ENCODE measurements at places on chromosomes 16 and 17.

- no peak for DNase-seq
These were observed 20.7 kb downstream of the TRAP1 start for GRCh38 chr16:3696425-3697218.

DNA sequence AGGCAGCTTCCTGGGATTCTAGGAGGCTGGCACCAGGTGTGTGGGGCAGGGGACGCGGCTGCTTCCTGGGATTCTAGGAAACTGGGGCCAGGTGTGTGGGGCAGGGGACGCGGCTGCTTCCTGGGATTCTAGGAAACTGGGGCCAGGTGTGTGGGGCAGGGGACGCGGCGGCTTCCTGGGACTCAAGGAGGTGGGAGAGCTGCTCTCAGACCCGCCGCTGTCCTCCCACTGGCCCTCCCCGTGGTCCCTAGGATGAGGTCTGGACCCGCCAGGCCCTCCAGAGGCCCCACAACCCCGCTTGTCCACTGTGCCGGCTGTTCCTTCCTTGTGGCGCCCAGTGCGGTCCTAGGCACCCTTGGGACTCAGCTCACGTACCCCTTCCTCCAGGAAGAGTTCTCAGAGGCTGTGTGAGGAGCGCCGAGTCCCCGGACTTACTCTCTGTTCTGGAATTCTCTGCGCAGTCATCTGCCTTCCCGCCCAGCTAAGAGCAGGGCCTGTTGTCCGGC, 565 bp downstream of the DPEP1 start:
- no peak for DNase-seq

DNA sequence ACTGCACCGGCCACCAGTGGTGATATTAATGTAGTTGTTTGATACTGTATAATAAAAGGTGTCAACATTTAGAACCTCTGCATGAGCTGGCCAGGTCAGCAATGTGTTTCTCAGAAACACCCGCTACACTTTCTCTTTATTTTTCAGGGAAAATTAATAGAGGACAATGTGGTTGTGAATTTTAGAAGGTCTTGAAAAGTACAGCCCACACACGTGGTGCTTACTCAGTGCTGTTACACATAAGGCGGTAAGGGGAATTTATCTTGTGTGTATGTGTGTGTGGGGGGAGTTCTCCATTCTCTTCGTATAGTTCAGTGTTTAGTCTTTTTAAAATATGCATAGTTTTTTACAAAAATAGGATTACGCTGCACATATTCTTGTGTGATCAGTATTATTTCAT, 4.4 kb upstream of the ZFP1 start:
- DNase-seq, result no peak

DNA sequence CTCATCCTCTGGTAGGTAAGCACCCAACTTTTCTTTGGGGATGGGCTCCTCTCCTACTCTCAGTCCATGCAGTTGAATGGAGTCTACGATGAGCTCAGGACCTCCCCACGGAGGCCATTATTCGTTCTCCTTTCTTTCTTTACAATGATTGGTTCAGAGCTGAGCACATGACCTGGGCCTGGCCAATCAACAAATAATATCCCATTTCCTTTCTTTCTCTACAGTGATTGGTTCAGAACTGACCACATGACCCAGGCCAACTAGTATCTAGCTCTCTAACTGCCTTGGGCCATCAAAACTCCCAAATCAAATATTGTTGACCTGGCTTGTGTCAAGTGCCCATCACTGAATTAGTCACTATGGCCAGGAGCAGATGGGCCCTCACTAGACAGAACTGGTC, 129.2 kb downstream of the USP31 start:
- DNase-seq, result no peak

GRCh38 chr16:77331043-77331442, 103.8 kb downstream of the ADAMTS18 start:
- DNase-seq, result no peak

DNA sequence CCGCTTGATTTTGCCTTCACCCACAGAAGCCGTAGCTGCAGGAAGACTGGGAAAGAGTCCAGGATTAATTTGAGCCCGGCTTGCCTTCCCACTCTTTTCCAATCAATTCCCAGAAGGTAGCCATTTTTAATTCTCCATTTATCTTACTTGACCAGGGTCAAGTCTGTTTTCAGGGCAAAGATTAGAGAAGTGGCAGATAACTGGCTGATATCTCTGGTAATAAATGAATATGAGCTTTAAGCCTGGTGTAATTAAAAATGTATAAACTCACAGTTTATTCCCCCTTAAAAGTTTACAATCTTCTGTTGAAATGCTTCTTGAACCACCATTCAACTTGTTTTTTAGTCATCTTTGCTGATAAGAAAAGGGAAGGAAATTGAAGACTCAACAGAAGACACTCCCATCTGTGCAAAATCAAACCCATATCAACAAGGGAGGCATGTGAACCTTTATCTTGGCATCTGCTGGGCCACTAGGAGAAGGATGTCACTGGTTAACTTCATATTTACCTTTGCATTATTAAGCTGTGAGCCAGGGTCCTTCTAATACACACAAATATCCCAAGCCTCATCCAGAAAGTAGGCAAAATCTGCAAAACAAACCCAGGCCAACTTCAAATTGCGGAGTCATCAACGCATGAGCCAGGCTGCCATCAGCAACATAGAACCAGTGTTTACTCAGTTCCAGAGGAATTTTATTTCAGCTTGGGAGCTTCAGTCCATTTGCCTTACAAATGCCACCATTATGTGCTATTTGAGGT, 314.6 kb upstream of the MAF start:
- DNase-seq, result no peak

- DNase-seq, result no peak
These were observed 184.7 kb downstream of the COPRS start for GRCh38 chr17:31674305-31674704.

DNA sequence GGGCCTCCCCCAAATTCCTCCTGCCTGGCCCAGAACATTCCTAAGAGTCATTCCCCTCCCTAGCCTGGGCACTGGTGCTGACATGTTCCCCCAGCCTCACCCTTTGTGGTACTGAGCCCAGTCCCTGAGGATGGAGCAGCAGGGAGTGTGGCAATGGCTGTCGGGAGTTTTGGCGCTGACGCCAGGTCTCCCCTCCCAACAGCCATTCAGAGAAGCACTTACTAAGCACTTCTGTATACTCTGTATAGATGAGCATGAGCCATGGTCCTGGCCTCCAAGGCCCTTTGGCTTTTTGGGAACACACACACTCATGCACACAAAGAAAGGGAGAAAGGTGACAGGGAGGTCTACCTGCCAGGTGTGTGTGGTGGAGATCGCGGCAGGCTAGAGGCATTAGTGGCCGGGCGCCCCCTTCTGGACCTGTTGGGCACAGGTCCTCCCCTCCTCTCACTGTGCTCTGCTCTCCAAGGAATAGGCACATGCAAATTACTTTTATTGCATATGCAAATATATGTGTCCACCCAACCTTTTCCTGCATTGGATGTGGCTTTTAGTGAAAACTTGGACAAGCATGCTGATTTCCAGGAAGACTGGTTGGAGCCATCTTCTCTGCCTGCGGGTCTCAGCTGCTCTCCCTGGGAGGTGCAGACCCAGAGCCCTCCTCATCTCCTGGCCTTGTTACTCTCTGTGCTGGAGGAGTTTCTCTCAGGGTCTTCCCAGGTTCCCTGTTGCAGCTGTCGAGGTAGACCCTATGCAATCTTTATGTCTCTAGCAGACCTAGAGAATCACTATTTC, 17.4 kb upstream of the C17orf107 start:
- peak; percentile 62 for DNase-seq

DNA sequence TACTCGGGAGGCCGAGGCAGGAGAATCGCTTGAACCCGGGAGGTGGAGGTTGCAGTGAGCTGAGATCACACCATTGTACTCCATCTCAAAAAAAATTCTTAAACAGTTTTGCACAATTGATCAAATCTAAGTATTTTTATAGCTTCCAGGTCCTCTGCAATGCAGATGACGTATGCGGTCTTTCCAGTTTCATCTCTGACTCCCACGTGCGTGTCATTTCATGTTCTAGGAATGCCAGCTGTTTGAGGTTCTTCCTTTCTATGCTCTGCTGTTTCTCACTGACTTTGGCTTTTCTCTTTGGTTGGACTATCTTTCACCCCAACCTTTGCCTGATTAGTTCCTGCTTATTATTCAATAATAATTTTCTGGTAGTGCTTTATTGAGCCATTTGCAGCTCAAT, 16.2 kb downstream of the CHP2 start:
- no peak for DNase-seq

DNA sequence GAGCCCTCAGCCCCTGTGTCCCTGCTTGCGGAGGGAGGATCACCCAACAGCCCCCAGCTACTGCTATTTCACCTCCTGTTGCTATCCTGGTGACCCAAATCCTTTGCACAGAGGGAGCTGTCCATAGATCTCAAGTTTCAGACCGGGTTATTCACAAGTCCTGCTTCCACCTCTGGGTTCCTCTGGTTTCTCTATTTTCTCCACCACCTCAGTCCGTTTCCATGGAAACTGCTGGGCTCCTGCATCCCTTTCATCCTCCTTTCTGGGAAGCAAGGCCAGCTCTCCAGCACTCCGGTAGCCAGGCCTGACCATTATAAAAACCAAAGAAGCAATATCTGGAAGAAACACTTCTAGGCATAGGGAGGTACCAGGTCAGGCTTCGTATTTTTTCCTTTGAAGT, 4.8 kb upstream of the CALB2 start:
- DNase-seq, result no peak

DNA sequence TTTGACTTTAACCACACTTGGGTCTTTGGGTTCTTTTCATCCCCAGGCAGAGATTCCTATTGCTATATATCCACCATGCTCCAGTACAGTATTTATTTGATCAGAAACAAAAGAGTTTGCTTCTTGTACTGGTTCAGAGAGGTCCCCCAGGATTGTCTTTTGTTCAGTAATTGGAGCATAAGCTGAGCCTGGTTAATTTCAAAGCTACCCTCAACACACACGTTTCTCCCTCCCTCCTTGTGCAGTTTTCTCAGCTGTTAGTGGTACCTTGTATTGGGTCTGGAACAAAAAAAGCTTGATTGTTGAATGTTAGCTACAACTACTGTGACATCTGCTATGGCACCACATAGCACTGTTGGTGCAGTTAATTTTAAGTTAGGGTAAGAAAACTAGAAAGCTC, 50.0 kb downstream of the NUP93 start:
- no peak for DNase-seq

GRCh38 chr17:44733753-44734152, 25.0 kb upstream of the ADAM11 start:
- DNase-seq, result no peak

GRCh38 chr16:49594685-49595498, 221.3 kb downstream of the C16orf78 start:
- no peak for DNase-seq

DNA sequence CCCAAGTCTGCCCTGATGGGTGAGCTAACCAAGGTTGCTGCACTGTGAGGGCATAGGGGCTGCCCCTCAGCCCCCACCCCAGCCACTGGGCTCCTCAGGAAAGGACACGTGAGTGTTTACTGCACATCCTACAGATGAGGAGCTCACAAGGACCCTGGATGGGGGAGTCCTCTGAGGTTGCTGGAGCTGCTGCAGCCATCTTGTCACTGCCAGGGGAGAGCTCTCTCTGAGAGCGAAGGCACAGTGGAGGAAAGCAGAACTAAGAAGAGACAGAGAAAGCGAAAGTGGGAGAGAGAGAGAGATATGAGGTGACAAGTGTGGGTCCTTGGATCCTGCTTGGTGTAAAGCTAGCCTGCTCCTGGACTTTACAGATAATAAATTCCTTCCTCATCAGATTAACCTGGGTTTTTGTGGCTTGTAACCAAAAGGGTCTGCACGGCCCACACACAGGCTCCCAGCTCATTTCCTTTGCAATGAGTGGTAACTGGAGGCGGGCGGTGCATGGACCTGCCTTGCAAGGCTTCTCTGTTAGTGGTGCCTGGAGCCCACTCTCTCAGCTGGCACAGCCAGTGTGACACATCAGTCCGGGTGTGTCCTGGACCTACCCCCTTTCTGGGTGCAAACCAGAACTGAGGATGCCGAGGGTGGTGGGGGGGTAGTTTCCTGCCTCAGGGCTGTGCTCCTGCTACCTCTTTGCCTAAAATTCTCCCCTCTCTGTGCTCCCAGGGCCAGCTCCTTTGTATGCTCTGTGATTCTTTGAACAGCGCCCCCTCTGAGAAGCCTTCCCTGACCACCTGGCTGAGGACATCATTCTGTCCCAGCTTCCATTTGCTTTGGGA, 14.2 kb downstream of the SNX20 start:
- peak; percentile 55 for DNase-seq

GRCh38 chr16:11796227-11797165, 562 bp downstream of the ZC3H7A start:
- no peak for DNase-seq

GRCh38 chr17:34006126-34006525, 249.0 kb upstream of the CCL2 start:
- DNase-seq, result no peak

DNA sequence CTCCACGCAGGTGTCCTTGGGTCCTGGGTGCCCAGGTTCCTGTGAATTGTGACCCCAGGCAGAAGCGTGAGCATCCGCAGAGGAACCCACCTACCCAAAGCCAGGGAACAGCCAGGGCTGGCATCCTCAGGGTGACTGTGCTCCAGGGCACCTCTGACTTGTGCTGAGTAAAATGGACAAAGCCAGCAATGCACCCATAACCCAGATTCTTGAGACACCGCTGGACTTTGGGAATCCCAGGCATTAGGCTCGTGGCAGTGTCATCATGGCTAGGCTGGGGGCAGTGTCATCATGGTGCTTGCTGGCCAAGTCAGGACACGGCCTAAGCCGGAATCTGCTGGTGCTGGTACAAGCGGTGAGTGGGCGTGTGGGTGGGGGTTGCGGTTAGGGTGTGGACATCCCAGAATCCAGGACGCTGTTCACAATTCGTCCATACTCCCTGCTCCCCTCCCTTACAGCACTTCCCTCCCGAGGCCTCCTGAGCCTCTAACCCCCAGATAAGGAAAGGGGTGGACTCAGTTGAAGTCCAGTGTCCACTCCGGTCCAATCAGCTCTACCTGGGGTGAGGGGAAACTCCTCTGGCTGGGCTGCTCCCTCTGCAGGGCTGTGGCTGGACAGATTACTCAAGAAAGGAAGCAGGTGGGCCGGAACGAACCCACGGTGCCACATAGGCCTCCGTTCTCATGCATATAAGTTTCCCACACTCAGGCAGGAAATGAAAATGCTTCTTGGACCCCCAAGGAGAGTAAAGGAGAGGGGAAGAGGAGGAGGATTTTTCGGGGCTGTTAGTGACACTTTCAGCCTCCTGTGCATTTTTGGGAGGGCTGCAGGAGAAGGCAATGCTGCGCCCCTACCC, 138.9 kb downstream of the SEC14L1 start:
- no peak for DNase-seq

GRCh38 chr16:560204-560700, at the start of gene PRR35:
Gene PRR35 (plus strand): TSS chr16:560394. CDS start chr16:563295, 2,901 bp downstream.
- DNase-seq, result no peak

- DNase-seq, result no peak
These were observed 15.2 kb downstream of the NUP93 start for GRCh38 chr16:56744996-56745640.

- no peak for DNase-seq
These were observed 10.2 kb downstream of the DLX3 start for GRCh38 chr17:49984776-49985175.

DNA sequence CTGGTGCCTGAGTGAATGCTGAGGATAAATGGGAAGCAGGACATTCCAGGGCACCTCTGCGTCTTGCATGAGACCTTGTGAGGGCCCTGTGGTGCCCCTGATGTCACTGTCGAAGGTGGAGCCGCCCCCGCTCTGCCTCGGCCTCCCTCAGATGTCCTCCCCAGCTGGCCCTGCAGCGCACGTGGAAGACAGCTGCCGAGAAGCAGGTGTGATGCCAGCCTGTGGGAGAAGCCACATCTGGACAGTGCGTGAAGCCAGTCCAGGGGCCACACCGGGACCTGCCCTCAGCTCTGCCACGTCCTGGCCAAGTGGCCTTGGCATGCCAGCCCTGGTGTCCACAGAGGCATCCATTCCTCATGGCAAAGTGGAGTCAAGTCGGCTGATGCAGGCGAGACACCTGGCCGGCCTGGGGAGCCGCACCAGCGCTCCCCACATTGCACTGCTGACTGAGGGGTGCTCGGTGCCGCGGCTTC, 21.6 kb upstream of the METRNL start:
- no peak for DNase-seq
